ENCODE measurements at places on chromosomes 12 and 14.

- no peak for DNase-seq
Observed at GRCh38 chr12:12837813-12838153, 24.6 kb downstream of the DDX47 start.

- no peak for DNase-seq
Observed at GRCh38 chr12:94271351-94271750, 123.0 kb downstream of the PLXNC1 start.

DNA sequence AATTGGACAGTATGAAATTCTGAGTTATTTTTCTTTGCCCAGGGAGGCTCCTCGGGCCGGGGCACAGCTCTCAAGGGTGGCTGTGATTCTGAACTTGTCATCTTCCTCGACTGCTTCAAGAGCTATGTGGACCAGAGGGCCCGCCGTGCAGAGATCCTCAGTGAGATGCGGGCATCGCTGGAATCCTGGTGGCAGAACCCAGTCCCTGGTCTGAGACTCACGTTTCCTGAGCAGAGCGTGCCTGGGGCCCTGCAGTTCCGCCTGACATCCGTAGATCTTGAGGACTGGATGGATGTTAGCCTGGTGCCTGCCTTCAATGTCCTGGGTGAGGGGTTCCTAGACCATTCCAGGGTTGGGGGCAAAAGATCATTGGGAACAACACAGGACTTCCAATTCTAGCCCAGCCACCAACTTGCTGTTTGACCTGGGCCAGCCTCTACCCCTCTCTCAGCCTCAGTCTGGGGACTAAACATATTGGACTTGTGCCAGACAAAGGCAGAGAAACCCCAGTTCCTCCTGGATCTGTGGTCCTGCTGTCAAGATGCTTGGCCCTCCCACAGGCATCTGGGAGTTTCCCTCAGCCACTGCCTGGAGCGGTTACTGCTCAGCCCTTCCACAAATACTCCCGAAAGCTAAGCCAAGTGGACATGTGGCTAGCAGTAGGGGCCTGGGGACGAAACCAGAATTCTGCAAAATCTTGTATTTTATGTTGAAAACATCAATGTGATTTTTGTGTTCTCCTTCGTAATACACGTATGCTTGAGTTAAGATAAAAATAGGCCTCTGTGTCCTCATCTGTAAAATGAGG is 3.5 kb downstream of the OAS3 start:
- no peak for DNase-seq

- no peak for DNase-seq
Observed at GRCh38 chr12:121753844-121754264, 39.6 kb downstream of the RHOF start.

DNA sequence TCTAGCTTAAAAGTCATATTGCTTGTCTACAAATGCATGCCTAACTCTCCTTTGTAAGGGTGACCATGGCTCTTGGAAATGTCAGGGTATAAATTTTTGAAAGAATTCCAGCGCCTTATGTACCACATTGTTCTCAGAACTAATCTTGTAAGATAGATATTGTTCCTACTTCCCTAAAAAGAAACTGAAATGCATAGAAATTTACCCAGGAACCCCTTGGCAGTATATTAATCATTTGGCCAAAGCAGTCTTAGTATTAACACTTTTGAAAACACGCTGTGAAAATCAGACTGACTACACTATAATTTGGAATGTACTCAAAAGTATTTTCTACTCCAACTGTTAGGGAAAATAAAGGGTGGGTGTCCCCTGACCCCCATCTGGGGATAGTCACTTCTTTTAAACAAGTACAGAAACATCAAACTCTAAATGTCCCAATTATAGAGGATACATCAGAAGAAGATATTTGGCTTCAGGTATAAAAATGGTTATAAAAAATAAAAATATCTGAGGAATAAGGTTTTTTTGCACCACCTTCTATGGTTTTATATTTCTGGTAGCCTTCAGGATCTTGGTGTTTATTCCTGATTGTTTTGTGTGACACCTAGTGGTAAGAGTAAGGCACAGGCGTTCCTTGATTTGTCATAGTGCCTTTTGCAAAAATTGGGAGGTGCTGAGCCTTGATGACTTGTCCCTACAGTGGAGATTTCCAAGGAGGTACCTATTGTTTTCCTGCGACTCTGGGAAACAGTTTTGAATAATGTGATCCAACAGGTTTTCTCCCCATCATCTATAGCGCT is 2.2 kb upstream of the NFKBIA start:
- peak; percentile 81 for DNase-seq

GRCh38 chr12:64756376-64756775 is 2.8 kb downstream of the GNS start:
- no peak for DNase-seq

DNA sequence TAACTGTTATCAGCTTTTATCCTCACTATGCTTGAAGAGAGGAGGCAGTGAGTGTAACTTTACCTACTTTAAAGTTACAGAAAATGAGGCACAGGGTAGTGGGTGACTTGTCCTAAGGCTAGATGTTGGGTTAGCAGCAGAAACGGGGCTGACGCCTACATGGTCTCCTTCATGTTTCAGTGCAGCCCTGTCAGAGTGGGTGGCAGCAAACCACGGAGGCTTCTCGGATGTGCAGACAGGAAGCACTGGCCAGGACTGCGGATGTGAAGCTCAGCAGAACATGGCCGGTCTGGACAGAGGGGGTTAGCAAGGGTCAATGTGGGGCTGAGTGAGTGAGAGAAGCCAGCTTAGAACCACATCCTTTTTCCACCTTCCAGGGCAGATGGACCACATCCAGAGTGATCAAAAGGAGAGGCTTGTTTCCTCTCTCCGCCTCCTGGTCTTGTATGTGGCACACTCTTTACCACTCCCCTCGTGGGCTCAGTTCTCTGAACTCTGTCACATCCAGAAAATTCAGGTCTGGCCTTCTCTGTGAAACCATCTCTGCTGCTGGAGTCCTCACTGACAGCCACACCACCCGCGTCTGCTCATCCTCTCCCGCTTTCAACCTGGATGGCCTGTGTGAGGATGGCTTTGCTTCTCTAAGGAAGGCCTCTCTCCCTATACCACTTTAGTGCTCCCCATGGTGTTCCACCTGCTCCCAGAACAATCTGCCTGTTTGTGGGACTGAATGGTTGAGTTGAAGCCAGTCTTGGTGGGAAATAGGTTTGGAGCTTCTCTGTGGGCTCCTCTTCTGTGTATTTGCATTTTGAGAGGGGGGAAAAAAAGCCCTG is 14.1 kb downstream of the SUSD6 start:
- peak; percentile 38 for DNase-seq

GRCh38 chr12:54154681-54155186 is 34.1 kb downstream of the SMUG1 start:
- no peak for DNase-seq

- DNase-seq: no peak
Observed at GRCh38 chr14:94680862-94681288, 68.7 kb downstream of the SERPINA3 start.

DNA sequence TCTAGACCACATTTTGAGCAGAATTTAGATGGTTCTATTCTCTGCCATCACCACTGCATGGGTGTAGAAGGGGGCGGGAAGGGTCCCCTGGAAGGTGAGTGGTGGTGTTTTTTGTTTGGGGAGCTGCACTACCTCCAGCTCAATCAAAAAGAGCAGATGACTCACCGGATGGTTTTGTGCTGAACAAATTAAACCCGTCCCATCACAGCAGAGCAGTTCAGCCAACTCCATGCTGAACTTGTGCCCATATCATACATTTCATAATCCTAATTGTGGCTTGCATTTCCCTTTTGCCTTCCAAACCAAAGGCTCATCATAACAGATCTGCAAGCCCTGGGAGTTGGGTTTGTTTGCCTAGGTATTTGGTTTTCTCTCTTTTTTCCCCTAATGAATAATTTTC is 53.0 kb upstream of the RPH3A start:
- no peak for DNase-seq

GRCh38 chr12:93153321-93153720 is 224.2 kb upstream of the EEA1 start:
- DNase-seq: no peak

DNA sequence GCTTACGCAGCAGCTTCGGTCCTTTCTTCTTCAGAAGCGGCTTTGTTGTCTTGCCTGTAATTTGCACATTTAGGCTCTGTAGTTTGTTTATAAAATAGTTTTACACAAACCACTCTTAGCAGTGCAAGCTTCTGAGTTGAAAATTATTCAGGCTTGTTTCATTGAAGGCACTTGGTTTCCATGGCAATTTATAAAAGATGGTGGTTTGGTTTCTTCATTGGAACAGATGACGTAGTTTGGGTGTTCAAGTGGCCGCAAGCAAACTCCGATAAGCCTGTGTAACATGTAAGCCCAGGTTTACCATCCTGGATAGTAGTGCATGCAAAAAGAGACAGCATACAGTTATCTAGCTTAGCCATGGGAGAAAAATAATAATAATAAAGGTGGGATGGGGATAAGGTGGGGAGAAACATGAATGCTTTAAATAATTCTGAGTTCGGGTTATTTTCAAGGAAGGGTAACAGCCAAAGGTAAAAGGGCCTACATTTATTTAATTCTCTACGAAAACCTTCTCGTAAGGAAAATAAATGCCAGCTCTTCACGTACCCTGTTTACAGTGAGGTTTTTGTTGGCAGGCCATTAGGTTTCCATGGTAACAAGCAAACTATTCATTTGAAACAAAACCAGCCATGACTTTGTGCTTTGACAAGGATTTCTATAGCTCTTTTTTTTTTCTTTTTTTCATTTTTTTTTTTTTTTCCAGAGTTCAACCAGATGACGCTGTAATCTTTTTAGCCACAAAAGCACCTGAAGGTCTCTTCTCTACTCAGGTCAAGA is 189.6 kb upstream of the RPL10L start:
- DNase-seq: no peak

DNA sequence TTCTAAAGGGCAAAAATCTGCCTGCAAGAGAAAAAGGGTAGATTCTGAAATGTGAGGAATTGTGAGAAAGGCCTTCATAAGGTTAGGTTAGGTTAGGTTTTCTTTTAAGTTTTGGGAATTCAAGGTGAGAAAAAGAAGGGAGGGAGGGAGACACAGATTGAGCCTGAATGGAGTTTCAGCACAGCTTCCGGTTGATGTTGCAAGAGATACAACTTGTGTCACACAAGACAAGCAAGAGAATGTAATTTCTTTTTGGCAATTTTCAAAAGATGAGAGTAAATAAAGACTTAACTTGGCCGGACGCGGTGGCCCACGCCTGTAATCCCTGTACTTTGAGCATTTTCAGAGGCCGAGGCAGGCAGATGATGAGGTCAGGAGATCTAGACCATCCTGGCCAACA is 63.8 kb downstream of the CPSF2 start:
- no peak for DNase-seq

GRCh38 chr12:116927244-116927940 is 16.6 kb downstream of the FBXW8 start:
- DNase-seq: no peak

GRCh38 chr12:96073346-96074330 is 38.3 kb upstream of the LTA4H start:
- DNase-seq: no peak

- DNase-seq: no peak
Observed at GRCh38 chr14:105412771-105413543, 6.7 kb upstream of the MTA1 start.

DNA sequence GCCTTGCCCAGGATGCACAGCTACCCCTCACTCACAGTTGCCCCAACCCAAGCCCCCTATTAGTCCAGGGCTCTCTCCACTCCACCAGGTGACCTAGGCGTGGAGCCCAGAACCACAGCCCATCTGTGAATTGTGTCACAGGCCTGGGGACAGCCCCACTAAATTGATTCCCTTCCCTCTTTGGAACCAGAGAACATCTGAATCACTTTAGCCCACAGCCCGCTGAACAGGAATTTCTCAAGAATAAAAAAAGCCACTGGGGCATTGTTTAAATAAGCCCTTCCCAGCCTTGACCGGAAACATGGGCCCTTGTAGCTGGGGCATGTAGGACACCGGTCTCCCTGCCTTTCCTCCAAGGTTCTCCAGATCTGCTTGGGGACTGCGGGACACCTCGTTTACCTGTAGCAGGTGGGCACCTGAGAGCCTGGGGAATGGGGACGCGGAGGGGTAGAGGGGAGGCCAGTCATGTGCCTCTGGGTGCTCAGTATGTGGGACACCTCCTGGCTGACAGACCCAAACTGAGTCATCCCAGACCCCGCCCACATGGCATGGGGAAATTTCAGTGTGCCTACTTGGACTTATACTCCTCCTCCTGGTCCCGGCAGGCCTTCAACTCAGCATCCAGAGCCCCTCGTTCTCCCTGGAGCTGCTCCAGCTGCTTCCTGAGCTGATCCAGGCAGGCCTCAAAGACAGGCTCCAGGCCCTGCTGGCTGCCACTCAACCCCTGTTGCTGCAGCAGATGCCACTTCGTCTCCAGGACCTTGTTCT is 1.3 kb downstream of the KRT78 start:
- no peak for DNase-seq

DNA sequence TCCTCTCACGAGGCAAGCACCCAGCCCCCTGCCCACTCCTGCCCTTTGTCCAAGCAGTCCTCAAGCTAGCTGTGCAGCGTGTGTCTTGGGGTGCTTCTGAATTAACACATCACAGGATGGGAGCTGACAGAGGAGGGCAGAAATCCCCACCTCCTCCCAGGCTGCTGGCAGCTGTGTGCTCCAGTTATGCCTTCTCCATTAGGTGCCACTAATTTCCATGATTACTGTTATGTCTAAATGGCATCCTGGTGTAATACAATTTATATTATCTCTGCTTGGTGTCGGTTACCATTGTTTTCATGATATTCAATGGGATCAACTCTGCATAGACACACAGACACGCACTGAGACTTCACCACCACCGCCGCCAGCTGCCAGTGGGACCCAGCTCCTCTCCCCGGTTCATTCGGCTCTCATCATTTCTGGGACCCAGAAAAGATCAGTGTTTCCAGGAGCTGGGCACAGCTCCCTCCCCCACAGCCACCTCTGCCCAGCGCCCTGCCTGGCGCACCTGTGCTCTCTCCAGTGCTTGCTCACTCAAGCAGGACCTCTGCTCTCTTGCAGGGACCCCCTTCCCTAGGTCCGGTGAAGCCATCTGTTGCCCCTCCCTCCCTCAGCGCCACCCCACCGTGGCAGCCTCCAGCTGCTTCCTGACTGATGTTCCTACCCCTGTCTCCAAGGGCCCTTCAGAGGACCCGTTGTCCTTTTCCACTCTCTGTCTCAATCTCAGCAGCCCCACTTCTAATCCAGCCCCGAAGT is 167.5 kb upstream of the FKBP4 start:
- no peak for DNase-seq

DNA sequence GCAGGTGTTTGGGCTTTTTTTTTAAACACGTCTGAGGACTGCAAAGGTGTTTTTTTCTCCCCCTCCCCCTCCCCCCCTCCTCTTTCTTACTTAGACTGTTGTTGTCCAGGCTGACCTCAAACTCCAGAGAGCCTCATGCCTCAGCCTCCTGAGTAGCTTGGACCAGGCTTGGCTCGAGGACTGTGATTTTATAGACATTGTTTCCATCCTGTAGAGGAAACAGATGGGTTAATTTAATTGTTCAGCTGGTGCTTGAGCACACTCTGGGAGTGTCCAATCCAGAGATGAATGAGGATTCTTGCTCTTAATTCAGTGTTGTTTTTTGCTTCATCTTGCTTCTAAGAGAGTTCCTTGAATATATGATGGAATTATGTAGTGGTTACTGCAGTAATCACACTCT is 42.1 kb downstream of the RASSF3 start:
- no peak for DNase-seq
